Hematopoietic multipotent progenitor cell treated with erythropoietin and hydrocortisone succinate and interleukin-3 and kit ligand, for 4 days (in vitro differentiated cells): ENCODE measurements at places on chromosomes 12 and 14.

- DNase-seq = peak; percentile 75
Observed at GRCh38 chr14:75156901-75157300, 19.5 kb downstream of the TMED10 start.

DNA sequence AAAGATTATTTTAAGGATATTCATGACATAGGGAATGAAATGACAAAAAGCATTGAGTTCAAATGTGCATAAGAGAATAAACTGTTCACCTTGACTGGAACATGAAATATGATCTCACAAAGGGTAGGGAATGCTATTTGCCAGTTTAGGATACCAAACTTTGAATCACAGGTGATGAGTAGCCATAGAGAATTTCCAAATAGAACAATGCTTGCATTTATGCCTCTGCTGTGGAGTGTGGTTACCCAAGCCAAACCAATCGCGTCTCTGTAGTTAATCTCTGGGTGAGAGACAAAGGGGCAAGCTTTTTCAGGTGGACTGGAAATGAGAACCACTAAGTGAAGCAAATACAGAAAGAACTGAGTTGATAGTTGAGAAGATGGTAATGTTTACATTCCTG, 371.1 kb upstream of the RPL10L start:
- no peak for DNase-seq

DNA sequence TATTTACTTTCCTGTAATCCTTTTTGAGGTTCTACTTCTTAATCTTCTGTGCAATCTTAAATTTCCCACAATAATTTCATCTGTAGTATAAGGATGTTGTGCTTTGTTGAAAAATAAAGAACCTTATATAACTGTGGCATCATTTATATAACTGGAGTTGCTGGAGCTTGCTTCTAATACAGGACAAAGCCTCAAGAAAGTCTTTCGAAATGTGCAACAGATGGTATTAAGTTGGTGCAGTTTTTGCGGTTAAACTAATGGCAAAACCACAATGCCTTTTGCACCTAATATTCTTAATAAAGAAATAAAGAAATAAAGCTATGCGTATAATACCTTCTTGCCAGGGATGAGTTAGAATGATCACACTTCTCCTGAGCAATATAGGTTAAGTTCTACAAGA, 180.0 kb downstream of the KITLG start:
- DNase-seq = peak; percentile 35

GRCh38 chr12:89901906-89902642, 193.4 kb upstream of the ATP2B1 start:
- DNase-seq = no peak

DNA sequence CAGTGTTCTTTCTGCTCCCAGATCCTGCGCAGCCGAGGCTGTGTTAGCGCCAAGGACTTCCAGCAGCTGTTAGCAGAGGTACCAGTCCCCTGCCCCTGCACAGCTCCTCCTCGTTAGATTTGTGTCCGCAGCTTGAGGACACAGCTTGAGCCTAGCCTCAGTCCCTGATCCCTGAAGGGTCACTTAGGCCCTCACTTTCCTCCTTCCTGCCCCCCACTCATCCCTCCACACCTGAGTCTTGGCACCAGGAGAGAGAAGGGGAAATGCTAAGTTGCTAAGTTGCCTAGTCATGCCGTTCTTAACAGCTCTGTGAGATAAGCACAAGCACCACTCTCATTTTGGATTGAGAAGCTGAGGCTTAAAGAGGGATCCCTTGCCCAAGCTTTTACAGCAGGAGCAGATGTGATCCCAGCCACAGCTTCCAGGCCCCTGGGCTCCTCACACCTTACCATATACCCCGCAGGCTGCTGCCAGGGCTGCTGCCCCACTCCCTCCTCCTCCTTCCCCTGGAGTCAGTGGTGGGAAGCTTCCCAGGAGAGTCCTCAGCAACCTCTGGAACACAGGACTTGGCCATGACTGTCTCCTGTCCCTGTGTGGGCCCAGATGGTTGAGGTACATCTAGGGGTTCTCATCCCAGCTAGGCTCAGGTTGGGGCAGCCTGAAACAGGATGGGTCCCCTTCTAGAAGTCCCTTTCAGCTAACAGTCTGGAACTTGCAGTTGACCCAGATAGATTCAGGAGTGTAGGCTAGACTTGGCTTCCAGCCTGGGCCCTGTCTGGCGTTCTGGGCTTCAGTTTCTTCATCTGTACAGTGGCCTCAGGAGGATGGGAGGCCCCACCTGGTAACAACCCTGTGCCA, 975 bp downstream of the OGFOD2 start:
- DNase-seq = peak; percentile 71

- no peak for DNase-seq
Observed at GRCh38 chr12:58414398-58414871, 473.1 kb downstream of the ATP23 start.

DNA sequence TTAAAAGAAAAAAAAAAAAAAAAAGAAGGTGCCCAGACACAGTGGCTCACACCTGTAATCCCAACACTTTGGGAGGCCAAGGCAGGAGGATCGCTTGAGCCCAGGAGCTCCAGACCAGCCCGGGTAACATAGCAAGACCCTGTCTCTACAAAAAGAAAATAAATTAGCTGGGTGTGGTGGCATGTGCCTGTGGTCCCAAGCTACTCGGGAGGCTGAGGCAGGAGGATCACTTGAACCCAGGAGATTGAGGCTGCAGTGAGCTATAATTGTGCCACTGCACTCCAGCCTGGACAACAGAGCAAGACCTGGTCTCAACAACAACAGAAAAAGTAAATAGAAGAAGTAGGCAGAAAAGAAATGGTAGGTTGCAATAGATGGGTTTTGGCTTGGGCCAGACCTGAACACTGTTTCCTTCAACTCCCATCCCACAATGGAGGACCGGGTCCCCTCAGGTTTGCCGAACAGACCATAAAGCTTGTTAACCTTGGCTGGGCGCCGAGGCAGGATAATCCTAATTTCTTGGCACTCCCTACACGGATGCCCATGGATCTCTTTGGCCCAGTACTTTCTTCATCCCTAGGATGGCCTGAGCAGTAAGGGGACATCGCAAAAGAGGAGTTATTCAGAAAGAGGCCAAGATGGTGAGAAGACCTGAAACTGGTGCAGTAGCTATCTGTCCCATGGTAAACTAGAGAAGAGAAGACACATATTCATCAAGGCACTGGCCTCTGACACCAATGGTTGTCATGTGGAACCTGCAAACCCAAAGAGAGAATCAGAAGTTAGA, 165.5 kb upstream of the CCND2 start:
- no peak for DNase-seq

- no peak for DNase-seq
Observed at GRCh38 chr12:52871291-52872039, 22.7 kb upstream of the KRT78 start.

- no peak for DNase-seq
Observed at GRCh38 chr12:65199604-65200003, 30.2 kb downstream of the LEMD3 start.

DNA sequence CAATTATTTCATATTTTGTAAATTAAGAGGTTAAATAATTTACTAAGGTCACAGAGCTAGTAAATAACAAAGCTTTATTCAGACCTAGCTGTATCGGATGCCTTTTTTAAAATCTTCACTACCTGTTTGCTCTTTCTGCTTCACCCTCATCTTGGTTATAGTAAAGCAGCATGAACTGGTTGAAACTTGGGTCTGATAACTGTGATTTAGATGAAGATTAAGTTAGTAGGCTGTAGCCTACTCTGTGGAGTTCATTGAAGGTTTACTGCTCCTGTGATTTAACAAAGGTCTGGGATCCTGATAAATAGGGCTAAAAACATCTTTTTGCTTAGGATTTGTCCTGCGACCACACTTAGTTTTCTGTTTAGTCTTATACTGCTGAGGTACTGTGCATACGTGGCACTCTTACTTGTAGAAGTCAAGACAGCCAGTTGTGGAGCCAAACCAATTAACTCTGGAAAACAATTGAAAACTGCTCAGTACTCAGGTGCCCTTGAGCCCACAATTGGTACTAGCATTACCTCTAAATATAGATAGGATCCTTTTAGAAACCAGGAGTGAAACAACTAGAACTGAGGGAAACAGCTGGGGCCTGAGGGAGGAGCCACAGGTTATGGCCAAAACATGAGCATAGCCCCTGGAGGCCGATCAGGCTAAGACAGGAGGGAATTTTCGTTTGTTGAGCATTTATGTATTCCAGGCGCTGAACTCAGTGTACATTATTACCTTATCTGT, 2.3 kb downstream of the SPATS2 start:
- DNase-seq = peak; percentile 82

GRCh38 chr12:64560396-64561301, 49.6 kb upstream of the RASSF3 start:
- no peak for DNase-seq

DNA sequence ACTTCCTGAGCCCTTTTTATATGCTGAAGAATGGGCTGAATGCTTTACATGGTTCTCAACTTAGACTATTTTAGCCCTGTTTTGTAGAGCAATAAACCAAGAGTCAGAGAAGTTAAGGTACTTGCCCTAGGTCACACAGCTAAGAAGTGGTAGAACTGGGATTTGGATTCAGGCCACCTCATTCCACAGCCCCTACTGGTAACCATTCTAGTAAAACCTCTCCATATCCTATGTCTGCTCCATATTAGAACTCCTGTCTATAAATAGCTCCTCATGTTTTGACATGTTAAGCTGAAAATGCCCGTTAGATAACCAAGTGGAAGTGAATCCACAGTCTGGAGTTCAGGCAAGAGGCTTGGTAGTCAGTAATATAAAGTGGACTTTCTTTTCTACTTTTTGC, 111.6 kb downstream of the HECTD4 start:
- no peak for DNase-seq

- DNase-seq = no peak
Observed at GRCh38 chr12:44157359-44157758, 321.5 kb downstream of the TMEM117 start.

GRCh38 chr14:101408077-101408831, 153.0 kb upstream of the DIO3 start:
- no peak for DNase-seq

DNA sequence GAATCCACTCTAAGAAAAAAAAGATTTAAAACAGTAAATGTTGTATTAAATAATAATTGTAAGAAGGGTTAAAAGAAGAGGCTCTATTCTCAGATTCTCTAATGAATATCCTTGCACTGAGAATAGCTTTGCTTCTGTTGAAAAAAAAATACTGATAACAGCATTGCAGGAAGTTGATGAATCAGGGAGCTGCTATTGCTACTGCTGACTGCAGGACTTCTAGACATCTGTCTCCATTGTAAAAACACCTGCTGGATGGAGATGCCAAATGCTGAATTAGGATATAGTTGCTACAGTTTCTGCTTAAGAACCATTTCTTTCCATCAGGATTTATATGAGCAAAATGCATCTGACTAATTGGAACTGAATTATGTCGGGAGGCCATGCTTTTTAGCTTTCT, 50.3 kb upstream of the ANP32D start:
- DNase-seq = peak; percentile 64

- DNase-seq = no peak
Observed at GRCh38 chr12:109663795-109664194, 49.8 kb upstream of the FAM222A start.

GRCh38 chr12:131603939-131604795, 106.7 kb upstream of the SFSWAP start:
- peak; percentile 78 for DNase-seq

- DNase-seq = no peak
Observed at GRCh38 chr12:100375038-100375735, 18.3 kb downstream of the SLC17A8 start.

DNA sequence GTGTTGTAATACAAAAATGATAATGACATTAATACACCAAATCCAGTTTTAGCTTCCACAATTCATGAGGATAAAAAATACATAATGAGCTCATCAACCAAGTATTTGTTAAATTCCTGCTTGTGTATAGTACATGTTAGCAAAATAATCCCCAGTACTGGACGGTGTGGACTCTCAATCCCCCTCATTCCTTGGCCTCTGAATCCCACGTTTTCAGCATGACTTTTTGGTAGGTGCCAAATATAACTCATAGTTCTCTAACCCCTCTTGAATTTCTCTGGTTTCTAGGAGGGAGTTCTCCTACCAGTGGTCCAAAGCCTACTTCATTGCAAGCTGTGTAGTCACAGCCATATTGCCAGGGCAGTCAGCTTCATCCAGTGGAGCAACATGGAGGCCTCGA, 41.4 kb upstream of the EPS8 start:
- no peak for DNase-seq

DNA sequence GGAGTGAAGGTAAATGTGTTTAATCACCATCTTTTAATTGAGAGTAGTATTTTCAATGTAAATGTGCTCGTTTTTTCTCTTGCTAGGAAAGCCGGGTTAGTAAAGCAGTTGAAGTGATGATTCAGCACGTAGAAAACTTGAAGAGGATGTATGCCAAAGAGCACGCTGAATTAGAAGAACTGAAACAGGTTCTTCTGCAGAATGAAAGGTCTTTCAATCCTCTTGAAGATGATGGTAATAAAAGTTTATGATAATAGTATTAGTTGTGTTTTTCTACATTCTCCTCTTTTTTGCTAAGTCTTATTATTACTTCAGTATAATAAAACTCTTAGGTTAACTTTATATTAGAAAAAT, 93.9 kb downstream of the DNAI7 start:
- DNase-seq = no peak

GRCh38 chr12:122834921-122835749, at the start of gene HIP1R:
HIP1R (plus strand) TSS chr12:122835457; CDS start chr12:122835551, 94 bp downstream.
- DNase-seq = peak; percentile 59

- DNase-seq = no peak
Observed at GRCh38 chr12:106369624-106370346, 12.2 kb downstream of the POLR3B start.

GRCh38 chr12:104652358-104652757, 195.6 kb downstream of the CHST11 start:
- DNase-seq = no peak

DNA sequence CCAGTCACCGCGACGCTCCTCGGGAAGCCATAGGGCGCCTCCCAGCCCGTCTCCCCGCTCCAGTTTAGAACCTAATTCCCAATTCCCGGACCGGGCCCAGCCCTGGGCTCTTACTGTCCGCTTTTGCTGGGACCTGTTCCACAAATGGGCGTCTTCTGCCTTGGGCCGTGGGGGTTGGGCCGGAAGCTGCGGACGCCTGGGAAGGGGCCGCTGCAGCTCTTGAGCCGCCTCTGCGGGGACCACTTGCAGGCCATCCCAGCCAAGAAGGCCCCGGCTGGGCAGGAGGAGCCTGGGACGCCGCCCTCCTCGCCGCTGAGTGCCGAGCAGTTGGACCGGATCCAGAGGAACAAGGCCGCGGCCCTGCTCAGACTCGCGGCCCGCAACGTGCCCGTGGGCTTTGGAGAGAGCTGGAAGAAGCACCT, 797 bp downstream of the UNG start:
- DNase-seq = no peak
